Activated CD8-positive, alpha-beta T cell treated with anti-CD3 and anti-CD28 coated beads, Interleukin-2, amount 10 ng/mL, durations not matched to agents 7 days and 5 days (primary cell): ENCODE measurements at places on chromosomes 5 and 9. TPM values are rescaled to one million over a fixed set of nuclear protein-coding genes. Genes with fewer than 3 reads are reported as not detected.
A peak's percentile ranks its signal among the peaks of the same experiment; 100 is the strongest.

DNA sequence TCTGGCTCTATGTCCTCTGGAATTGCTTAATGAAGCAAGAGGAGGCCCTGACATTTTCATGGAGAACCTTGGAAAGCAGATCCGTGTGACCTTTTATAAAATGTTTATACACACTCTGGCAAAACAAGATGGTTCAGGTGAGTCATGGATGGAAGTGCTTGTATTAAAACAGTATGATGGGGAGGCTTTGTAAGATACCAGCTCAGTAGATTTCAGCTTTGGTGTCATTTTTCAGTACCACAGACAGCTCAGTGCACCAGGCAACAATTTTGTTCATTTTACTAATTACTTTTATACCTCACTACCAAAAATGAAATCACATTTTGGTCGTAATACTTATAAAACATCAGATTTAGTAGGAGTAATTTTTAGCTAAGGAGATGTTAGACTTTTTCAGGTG is 5.2 kb downstream of the KCNN2 start:
- H3K4me3 ChIP-seq = no peak overlapping the region
- H3K27ac ChIP-seq = no peak overlapping the region
- peaks cover under 1% of the 10 kb centered on the region for H3K4me1 ChIP-seq
- H3K27me3 ChIP-seq = peaks cover 21% of the 10 kb centered on the region
- no peak for DNase-seq

The C1QTNF2 gene
- total RNA-seq = not detected

- no peak overlapping the region for H3K27ac ChIP-seq
- peaks cover 38% of the 10 kb centered on the region for H3K36me3 ChIP-seq
- no peaks in the 10 kb centered on the region for H3K4me1 ChIP-seq
- no peak for DNase-seq
- no peaks in the 10 kb centered on the region for H3K27me3 ChIP-seq
Observed at GRCh38 chr5:40716000-40716399, 36.3 kb downstream of the PTGER4 start.

DNA sequence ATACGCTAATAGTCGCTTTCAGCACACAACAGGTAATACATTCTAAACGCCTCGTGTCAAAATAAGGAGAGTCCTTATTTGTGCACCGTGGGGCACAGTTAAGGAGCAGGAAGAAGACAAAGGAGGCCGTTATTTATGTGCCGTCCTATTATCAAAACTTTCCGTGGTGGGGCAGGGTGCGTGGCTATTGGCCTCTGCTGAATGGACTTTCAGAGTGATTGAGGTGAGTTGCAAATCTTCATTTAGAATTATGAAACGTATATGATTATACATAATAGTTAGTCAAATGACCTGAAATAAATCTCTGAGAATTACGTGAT is 833 bp downstream of the C5orf24 start:
- H3K4me1 ChIP-seq = peaks cover 39% of the 10 kb centered on the region
- H3K36me3 ChIP-seq = peaks cover 31% of the 10 kb centered on the region
- H3K4me3 ChIP-seq = peak overlapping the region; percentile 93

- DNase-seq = no peak
- no peak overlapping the region for H3K27ac ChIP-seq
- H3K36me3 ChIP-seq = no peaks in the 10 kb centered on the region
- peaks cover 26% of the 10 kb centered on the region for H3K27me3 ChIP-seq
Observed at GRCh38 chr9:124179196-124180071, 78.3 kb upstream of the NEK6 start.

- no peaks in the 10 kb centered on the region for H3K36me3 ChIP-seq
- H3K27me3 ChIP-seq = no peaks in the 10 kb centered on the region
Observed at GRCh38 chr5:143080407-143080806, 310.2 kb downstream of the ARHGAP26 start.

The TAF11L10 gene
- total RNA-seq = not detected

GRCh38 chr5:159128070-159128541 is 28.4 kb upstream of the EBF1 start:
- H3K4me1 ChIP-seq = no peaks in the 10 kb centered on the region
- DNase-seq = no peak
- no peak overlapping the region for H3K4me3 ChIP-seq
- H3K27ac ChIP-seq = no peak overlapping the region

DNA sequence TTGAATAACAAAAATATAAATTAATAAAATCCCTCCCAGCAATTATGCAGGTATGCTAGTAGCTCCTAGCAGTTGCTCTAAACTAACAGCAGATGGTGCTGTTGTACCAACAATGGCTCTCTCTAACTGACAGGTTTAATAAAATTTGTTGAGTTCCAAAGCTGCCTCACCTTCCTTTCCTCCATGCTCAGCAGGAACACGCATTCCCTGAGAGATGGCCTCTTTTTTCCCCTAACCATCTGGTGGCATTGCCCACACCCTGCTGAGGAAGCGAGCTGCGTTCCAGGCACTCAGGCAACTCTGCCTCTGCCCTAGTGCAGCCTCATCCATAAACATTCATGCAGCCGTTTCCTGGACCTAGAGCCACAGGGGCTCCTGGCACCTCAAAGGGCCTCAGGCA is 106.2 kb downstream of the KLHL3 start:
- no peaks in the 10 kb centered on the region for H3K36me3 ChIP-seq
- DNase-seq = peak; percentile 40
- H3K27ac ChIP-seq = peak overlapping the region; percentile 19
- H3K27me3 ChIP-seq = no peaks in the 10 kb centered on the region
- H3K4me1 ChIP-seq = no peaks in the 10 kb centered on the region

The NINJ1 gene
- total RNA-seq = 21.1 TPM

GRCh38 chr9:1383899-1384455 is 333.8 kb downstream of the DMRT2 start:
- no peaks in the 10 kb centered on the region for H3K27me3 ChIP-seq
- no peak for DNase-seq
- no peak overlapping the region for H3K27ac ChIP-seq
- H3K4me1 ChIP-seq = no peaks in the 10 kb centered on the region

The PCDHA7 gene
- not detected for total RNA-seq

DNA sequence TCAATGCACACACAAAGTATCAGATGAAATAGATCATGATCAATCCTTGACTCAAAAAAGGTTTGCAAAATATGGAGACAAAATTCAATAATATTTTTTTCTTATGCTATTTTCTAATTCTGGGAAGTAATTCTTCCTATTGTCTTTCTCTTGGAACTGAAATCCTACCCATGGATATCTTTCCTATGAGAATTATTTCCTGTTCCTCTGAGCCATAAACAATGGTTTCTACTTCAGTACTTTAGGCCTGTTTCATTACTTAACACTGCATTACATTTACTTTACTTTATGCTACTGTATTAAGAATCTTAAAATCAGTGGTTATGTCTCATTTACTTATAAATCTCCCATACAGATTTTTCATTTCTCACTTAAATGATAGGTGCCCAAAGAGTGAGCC is 1025.4 kb upstream of the ACO1 start:
- H3K4me3 ChIP-seq = no peak overlapping the region
- no peak overlapping the region for H3K27ac ChIP-seq
- no peaks in the 10 kb centered on the region for H3K27me3 ChIP-seq
- no peak for DNase-seq
- H3K36me3 ChIP-seq = no peaks in the 10 kb centered on the region
- H3K4me1 ChIP-seq = no peaks in the 10 kb centered on the region

The TEX10 gene
- total RNA-seq = 20.6 TPM

DNA sequence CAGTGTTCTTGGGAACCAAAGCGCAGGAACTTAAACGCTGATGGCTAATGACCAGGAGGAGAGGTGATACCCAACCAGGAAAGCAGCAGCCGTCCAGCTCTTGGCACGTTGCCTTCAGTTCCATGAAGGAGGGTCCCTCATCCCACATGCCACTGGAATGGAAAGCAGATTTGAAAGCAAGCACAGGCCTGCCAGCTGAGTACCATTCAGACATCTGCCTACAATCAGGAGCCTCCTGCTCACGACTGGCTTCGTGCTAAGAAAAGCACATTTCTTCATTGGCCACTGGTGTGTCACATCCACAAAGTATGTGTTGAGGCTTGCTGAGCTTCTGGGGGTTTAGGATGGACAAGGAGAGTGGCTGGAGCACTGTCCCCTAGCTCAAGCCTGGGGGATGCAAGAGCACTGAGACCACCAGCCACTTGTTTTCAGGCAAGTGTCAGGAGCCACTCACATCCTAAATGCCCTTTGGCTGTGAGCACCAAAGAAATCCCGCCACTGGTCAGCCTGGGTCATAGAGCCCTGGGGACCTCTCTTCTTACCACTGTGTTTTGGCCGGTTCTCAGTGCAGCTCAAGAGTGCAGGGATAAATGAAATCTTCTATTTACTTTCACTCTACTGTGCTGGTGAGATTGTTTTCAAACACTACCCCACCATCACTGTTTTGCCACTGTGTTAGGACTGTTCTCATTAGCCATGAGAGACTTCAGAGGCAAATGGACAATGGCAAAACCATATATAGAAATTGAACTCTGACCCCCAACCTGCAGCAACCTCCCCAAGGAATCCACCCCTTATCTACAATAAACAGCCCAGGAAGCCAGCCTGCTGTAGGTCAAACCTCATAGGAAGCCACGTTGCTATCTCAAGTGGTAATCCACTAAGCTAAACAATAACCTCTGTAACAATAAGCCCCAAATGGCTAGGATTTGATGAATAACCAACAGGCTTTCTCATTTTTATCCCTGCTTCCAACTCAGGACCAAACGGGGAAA is 58.3 kb downstream of the MTX3 start:
- no peak overlapping the region for H3K27ac ChIP-seq
- no peaks in the 10 kb centered on the region for H3K27me3 ChIP-seq
- peaks cover 5% of the 10 kb centered on the region for H3K4me1 ChIP-seq
- no peak for DNase-seq
- H3K4me3 ChIP-seq = no peak overlapping the region

- no peaks in the 10 kb centered on the region for H3K36me3 ChIP-seq
- H3K27me3 ChIP-seq = peaks cover 10% of the 10 kb centered on the region
- no peak overlapping the region for H3K27ac ChIP-seq
- no peak for DNase-seq
- H3K4me1 ChIP-seq = no peaks in the 10 kb centered on the region
Observed at GRCh38 chr5:144028636-144029035, 141.8 kb downstream of the YIPF5 start.

The RAB3C gene
- not detected for total RNA-seq

GRCh38 chr5:68641211-68641610 is 425.7 kb downstream of the PIK3R1 start:
- no peak overlapping the region for H3K4me3 ChIP-seq
- H3K4me1 ChIP-seq = no peaks in the 10 kb centered on the region
- no peak overlapping the region for H3K27ac ChIP-seq
- DNase-seq = no peak

DNA sequence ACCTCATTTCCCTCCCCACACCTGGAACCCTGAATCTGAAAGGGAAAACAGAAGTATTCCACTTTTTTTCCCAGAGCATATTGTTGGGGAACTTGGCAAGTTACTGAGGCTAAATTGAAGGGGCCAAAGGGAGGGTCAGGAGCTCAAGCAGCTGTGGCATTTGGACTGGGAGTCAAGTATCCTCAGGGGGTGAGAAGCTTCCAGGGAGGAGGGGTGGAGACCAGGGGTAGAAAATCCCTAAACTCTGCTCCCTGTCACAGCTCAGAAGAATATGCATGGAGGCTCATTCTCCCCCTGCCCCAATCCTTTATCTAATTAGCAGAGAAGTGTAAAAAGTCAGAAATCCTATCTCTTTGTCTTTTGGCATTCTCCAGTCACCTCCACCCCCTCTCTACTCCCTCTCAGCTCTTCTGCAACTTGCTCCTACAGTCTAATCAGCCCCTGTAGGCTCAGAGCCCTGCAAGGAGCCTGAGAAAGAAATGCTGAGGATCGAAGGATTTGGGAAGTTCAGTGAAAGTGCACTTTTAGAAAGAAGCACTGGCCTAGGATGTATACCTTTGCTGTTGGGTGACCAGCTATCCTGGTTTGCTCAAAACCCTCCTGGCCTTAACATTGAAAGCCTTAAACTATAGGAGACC is 5.7 kb upstream of the WNT8A start:
- DNase-seq = no peak
- H3K4me3 ChIP-seq = no peak overlapping the region
- H3K27me3 ChIP-seq = no peaks in the 10 kb centered on the region
- no peaks in the 10 kb centered on the region for H3K36me3 ChIP-seq

DNA sequence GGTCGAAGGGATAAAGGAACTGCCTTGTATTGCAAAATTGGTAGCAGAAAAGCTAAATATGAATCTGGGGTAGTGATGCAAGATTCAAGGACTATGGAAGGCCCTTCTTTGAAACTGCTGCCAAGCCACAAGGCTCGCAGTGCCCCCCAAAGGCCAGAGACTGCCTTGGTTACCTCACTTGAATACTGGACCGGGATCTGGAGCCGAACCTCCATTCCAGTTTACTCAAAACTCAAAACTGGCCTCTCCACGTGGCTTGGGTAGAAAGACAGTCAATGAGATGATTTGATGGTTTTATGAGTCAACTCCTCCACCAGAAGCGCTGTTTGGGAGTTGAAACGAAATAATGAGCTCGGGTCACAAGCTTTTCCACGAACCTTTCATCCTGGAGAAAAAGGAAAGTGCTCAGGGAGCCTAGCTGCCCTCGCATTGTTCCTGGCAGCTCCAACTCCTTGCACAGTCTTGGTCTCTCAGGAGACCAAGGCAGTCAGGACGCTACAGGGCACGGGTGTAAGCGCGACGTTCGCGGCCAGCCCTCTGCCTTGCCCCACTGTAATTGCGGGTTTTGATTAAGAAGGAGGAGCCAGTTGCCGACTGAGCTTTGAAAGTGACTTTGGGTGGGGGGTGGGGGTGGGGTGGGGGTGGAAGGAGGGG is 2.8 kb downstream of the ST8SIA4 start:
- peaks cover 48% of the 10 kb centered on the region for H3K36me3 ChIP-seq
- H3K4me3 ChIP-seq = peak overlapping the region; percentile 99
- peaks cover 39% of the 10 kb centered on the region for H3K4me1 ChIP-seq
- H3K27me3 ChIP-seq = no peaks in the 10 kb centered on the region
- DNase-seq = peak; percentile 74

The PITX1 gene
- not detected for total RNA-seq

The PCDHGA1 gene
- total RNA-seq = not detected

The CFAP157 gene
- total RNA-seq = not detected

DNA sequence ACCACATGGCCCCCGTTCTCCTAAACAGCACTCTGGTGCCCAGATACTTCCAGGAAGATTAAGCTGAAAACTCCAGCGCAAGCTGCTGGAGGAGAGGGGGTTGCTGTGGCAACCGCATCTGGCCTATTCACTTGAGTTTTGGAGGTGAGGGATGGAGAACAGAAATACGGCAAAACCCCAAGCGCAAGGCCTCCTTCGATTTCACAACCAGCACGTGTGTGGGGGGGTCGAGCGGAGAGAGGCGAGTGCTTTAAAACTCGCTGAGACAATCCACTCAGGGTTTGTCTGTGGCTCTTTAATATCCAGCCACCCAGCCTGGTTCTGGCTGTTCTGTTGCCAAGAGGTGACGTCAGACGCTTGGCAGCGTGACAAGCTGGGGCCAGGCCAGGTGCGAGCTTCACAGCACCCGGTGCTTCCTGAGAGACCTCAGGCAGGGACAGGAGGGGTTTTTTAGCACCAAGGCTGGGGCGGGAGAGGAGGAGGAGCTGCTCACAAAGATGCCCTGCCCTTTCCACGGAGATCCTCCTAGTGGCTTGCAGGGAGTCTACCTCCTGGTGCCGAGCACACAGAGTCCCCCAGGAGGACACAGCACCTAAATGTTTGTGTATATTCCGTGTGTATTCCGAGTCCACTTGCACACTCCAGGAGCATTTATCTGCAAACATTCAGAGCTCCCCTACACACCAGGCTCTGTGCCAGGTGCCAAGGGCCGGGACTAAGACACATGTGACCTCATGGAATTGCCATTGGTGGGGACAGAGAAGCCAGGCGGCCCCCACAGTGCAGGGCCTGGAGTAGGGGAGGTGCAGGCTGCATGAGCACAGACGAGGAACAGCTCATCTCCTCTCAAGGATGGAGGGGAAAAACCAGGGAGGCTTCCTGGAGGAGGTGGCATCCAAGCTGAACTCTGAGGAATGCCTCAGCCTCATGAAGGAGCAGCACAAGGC is 194.6 kb downstream of the OLFM1 start:
- DNase-seq = no peak
- no peaks in the 10 kb centered on the region for H3K36me3 ChIP-seq
- H3K27ac ChIP-seq = no peak overlapping the region
- H3K27me3 ChIP-seq = no peaks in the 10 kb centered on the region

The TMEM252 gene
- not detected for total RNA-seq
